Neuronal stem cell (in vitro differentiated cells): ENCODE measurements at places on chromosomes 16 and 17.

GRCh38 chr17:72311004-72311403 lies 190.2 kb downstream of the SOX9 start:
- DNase-seq: no peak

DNA sequence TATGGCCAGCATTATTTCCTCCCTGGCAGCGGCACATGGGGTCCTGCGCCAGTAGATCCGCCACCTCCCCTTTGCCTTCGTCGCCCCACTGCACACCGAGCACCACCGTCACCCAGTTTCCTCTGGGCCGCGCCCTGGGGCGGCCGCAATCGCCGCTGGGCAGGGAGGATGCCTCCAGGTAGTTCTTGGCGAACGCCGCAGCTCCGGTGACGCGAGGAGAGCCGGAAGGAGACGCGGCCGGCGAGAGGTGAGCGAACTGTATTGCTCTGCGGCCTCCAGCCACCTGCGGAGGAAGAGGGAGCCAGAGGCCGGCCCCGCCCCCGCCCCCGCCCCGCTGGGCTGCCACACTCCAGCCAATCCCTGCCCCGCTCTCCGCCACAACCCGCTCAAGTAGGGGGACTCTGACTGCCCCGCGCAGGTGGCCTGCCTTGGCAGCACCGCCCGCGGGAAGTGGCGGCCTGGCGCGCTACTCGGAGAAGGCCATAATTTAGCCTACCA lies 11.8 kb upstream of the SLFN13 start:
- peak; percentile 50 for DNase-seq

DNA sequence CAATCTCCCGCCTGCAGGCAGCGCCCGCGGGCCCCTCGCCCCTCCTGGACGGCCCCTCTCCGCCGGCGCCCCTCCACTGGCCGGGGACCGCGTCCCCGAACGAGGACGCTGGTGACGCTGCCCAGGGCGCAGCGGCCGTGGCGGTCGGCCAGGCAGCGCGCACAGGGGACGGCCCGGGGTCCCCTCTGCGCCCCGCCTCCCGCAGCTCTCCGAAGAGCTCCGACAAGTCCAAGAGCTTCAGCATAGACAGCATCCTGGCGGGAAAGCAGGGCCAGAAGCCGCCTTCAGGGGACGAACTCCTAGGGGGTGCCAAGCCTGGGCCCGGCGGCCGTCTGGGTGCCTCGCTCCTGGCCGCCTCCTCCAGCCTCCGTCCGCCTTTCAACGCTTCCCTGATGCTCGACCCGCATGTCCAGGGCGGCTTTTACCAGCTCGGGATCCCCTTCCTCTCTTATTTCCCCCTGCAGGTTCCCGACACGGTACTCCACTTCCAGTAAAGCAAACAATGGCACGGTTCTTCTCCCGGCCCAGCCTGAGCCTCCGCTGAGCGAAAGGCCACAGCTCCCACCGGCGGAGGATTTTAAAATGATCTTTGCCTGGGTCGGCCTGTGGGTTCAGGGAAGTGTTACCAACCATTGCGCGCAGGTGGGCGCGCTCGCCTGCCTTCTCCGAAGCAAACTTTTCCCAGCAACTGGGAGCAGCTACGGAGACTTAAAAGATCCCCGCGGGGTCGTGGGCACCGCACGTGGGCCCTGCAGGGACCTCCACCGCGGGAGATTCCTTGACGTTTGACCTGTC lies 1.1 kb downstream of the FOXL1 start:
- no peak for DNase-seq

GRCh38 chr17:43900858-43901754 lies 6.2 kb downstream of the MPP2 start:
- DNase-seq: no peak

GRCh38 chr16:54242199-54242598 lies 44.4 kb downstream of the IRX3 start:
- DNase-seq: peak; percentile 29

DNA sequence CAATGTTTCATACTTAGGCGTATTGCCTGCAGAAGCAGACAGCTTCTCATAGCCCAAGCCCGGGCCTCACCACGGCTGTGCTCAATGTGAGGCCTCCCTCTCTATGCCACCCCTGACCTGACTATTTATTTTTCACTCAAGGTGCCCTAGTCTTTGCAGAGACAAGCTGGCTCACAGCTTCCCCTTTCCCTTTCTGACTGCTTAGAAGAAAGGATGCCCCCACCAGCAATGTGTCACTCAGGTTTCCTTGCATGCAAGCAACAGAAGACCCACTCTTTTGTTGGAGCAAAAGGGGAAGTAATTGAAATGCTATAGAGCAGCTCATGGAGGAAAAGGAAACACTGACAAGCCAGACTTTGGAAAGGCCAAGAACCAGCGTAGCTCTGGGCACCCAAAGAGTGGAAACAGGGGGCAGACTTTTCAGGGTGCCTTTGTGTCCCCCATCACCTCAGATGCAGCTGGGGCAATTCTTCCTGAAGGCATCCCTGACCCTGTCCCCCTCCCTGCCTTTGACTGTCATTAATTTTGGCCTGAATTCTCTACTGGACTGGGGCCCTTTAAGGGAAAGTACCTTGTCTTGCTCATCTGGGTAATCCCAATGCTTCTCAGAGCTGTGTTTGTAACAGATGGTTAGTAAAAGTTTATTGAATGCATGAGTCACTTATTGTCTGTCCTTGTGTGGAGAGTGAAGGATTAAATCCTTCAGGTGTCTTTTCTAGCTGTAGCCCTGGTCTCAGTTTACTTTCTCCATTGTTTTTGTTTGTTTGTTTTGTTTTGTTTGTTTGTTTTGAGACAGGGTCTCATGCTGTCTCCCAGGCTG lies 17.8 kb downstream of the RGS9 start:
- no peak for DNase-seq

DNA sequence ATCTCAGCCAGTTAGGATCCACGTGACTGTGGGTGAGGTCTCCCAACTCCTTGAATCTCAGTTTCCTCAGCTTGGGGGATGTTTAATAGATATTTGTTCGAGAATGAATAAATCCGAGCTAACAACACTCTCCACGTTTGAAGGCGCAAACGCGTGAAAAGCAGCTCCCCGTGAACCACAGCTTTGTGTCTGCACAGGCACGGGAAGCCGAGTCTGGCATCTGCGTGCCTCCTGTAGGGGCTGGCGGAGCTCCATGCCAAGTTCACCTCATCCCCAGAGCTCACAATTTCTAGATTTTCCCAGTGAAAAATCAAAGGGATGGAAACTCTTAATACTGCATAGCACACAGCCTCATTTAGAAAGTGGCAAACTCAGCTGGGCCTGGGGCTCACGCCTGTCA lies 14.3 kb downstream of the SGSH start:
- no peak for DNase-seq

- no peak for DNase-seq
Observed at GRCh38 chr17:67244431-67245072, 444 bp downstream of the HELZ start.

GRCh38 chr17:72614871-72615626 lies 477.4 kb downstream of the SLC39A11 start:
- peak; percentile 18 for DNase-seq

- DNase-seq: no peak
Observed at GRCh38 chr17:28725166-28725659, 820 bp downstream of the TLCD1 start.

DNA sequence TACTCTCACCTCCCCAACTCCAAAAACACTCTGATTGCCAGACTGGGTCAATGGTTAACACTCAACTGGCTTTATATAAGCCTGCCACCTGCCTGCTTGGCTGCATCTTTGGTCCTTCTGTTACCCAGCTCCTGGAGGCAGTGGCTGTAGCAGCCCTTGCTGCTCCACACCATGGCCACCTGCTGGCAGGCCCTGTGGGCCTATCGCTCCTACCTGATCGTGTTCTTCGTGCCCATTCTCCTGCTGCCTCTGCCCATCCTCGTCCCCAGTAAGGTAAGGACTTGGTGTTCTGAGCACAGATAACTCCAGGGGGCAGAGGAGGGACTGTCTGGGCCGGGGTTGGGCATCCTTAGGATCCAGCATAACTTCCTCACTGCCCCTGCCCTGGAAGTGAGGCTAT lies at the start of gene SLC13A2:
TSS of gene SLC13A2 (plus strand) at position 103 of the 400 bp plus-strand sequence. CDS start at position 172, 69 bp downstream.
- no peak for DNase-seq

- no peak for DNase-seq
Observed at GRCh38 chr16:50396761-50397535, 28.2 kb upstream of the BRD7 start.

DNA sequence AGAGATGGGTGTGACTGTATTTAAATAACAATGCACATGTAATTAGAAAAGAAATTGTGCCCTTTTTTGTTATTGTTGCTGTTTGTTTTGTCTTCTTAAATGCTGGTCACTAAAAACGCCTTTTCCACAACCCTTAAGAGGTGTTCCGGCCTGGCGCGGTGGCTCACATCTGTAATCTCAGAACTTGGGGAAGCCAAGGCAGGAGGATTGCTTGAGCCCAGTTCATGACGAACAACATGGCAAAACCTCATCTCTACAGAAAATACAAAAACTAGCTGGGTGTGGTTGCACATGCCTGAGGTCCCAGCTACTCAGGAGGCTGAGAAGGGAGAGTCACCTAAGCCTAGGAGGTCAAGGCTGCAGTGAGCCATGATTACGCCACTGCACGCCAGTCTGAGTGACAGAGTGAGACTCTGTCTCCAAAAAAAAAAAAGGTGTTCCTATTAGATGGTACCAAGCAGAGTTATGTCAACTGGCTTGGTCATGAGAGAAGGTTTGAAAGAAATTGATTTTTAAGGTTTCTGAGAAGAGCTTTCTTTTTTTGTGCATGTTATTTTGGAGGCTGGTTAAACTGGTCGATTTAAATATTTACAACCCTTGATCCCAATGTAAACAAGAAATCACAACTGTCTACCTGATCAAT lies 23.5 kb upstream of the RFFL start:
- no peak for DNase-seq

DNA sequence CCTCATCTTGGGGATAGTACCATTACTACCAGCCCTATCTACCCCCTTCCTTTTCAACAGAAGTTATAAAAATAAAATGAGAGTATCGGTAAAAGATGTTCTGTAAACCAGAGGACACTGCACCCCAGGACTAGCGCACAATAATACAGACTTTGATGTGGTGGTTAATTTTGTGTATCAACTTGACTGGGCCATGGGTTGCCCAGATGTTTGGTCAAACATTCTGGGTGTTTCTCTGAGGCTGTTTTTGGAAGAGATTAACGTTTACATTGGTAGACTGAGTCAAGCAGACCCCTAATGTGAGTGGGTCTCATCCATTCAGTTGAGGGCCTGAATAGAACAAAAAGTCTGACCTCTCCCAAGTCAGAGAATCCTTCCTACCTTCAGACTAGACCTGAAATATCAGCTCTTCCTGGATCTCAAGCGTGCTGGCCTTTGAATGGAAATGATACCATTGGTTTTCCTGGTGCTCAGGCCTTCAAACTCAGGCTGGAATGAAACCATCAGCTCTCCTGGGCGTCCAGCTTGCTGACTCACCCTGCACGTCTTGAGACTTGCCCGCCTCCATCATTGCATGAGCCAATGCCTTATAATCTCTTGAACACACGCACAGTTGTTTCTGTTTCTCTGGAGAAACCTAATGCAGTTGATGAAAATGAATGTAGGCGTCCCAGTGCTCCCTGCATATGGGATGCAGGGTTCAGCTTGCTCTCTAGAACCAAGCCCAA lies 10.1 kb downstream of the MRM1 start:
- no peak for DNase-seq

DNA sequence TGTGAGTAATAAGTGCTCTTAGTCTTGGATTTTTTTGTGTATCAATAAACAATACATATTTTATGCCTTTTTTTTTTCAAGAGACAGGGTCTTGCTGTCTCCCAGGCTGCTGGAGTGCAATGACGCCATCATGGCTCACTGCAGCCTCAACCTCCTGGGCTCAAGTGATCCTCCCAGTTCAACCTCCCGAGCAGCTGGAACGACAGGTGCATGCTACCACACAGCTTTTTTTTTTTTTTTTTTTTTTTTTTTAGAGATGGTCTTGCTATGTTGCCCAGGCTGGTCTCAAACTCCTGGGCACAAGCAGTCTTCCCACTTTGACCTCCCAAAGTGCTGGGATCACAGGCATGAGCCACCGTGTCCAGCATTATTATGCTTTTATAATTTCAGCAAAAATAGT lies 13.0 kb downstream of the ACSF2 start:
- no peak for DNase-seq

DNA sequence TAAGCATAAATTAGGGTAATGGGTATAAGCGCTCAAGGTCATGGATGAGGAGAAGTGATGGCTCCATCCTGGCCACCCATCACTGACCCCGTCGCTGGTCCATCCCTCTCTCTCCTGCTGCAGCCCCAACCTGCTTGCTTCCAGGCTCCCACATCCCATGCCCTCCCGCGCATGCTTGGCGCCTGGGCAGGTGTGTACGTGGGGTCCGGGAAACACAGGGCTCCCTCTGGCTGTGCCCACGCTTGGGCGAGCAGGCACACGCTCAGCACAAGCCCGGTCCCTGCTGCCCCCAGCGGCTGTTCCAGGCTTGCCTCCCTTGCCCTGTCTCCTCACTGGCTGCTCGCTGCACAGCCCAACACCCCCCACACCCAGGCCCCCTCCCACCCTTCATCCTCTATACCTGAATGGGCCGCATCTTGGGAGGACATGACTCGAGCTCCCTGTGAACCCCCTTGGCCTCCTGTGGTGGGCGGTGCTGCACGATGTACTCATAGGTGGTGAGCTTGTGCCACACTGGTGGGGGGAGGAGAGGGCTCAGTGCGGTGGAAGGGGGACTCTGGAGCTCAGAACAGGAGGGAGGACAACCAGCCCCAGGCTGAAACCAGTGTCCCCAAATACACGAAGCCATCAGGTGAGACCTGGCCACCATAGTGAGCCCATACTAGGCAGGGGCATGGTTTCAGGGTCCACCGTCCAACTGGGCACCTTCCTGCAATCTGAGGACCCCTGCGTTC lies 4.7 kb upstream of the TPPP3 start:
- no peak for DNase-seq

DNA sequence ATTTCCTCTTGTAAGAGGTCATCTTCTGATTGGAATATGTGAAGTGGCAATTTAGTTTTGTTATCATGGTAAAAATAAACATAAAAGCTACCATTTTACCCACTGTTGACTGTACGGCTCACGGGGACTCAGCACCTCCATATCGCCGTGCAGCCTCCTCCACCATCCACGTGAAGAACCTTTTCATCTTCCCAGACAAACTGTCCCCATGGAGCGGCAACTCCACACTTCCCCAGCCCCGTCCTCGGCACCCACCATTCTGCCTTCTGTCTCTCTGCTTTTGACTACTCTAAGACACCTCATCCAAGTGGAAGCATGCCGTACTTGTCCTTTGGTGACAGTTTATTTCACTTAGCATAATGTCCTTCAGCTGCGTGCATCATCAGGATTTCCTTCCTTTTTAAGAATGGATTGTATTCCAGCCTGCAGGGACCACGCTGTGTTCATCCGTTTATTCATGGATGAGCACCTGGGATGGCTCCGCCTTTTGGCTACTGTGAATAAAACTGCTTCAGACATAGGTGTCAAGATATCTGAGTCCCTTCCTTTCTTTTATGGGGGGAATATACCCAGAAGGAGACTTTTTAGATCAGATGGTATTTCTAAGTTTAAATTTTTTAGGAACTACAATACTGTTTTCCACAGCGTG lies 14.3 kb downstream of the FBXO31 start:
- DNase-seq: no peak

DNA sequence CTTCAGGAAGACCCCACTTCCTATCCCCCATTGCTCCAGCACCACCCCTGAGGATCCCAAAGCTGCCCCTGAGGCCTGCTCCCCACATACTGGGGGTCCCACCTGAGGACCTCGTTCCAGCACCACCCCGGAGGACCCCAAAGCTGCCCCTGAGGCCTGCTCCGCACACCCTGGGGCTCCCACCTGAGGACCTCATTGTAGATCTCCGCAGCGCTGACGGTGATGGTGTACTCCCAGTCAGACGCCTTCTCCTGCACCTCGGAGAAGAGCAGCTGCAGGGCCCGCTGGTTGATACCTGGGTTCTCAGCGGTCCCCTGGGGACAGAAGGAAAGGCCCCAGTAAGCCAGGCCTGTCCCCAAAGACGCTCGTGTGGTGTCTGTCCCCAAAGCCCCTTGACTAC lies 26.4 kb downstream of the KATNB1 start:
- DNase-seq: no peak
